ENCODE measurements at places on chromosomes 5 and 9. TPM values are rescaled to one million over a fixed set of nuclear protein-coding genes. Genes with fewer than 3 reads are reported as not detected.

DNA sequence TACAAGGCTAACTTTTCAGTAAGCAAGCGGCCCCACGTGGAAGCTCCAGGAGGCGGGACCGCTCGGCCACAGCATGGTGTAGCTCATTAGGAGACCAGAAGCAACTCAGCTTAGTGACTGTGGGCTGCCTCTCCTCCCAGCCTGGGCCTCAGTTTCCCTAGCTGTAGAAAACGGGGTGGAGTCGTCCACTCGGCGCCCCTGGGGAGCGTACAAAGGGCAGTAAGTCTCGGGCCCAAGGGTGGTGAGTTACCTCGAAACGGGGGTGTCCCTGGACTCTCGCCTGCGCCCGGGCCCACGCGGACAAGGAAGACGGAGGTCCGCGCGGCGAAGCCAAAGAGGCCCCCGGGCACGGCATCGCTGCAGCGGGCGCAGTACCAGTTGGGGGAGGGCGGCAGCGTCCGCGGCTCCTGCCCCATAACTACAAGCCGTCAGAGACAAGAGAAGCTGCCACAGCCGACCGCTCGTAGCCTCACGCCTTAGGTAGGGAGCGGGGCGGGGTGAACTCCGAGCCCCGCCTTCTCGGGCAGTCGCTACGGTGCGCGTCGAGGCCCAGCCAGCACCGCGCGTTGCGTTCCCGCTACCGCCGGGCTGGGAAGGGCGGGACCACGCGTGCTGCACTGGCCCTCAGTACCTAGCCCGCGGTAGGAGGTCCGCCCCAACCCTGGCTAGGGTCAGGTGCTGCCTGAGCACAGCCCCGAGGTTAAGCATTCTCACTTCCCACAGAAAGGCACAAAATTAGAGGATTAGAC lies at the start of gene GEMIN5:
TSS of gene GEMIN5 (minus strand) at position 494 of the 749 bp plus-strand sequence. CDS start at position 416, 78 bp downstream.
- H3K36me3 ChIP-seq = peaks cover 25% of the 10 kb centered on the region
- peak; percentile 79 for DNase-seq
- H3K4me1 ChIP-seq = peaks cover 63% of the 10 kb centered on the region
- peak within 1 kb of the TSS; percentile 85 for H3K27ac ChIP-seq
- peak within 1 kb of the TSS; percentile 98 for H3K4me3 ChIP-seq
- no peaks in the 10 kb centered on the region for H3K27me3 ChIP-seq

GRCh38 chr5:155655569-155655968 lies 642.0 kb downstream of the KIF4B start:
- no peak overlapping the region for H3K4me3 ChIP-seq
- no peak for DNase-seq
- H3K36me3 ChIP-seq = no peaks in the 10 kb centered on the region
- H3K27ac ChIP-seq = no peak overlapping the region
- H3K27me3 ChIP-seq = peaks cover 5% of the 10 kb centered on the region

Gene EIF4E1B
- not detected for total RNA-seq

Gene SIMC1
- 20.8 TPM for total RNA-seq

Measured in naive thymus-derived CD8-positive, alpha-beta T cell (primary cell).